CD8-positive, alpha-beta memory T cell (primary cell): ENCODE measurements at places on chromosomes 16 and 17.

DNA sequence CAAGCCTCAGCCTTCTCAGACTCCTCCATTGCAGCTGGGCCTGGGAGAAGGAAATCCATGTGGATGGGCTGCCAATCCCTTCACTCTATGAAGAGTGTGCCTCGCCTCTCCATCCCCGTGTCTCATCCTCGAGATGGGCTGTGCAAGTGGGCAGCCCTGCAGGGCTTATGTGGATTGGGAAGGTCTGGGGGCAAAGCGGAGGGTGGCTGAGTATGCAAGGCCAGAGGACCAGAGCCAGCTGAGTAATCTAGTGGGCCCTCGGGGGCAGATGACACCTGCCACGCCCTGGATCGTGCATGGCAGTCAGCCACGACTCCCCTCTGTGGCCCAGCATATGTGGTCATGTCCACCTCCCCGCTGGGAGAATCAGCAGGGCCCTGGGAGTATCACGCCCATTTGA is 78.9 kb downstream of the IRX5 start:
- DNase-seq = no peak

DNA sequence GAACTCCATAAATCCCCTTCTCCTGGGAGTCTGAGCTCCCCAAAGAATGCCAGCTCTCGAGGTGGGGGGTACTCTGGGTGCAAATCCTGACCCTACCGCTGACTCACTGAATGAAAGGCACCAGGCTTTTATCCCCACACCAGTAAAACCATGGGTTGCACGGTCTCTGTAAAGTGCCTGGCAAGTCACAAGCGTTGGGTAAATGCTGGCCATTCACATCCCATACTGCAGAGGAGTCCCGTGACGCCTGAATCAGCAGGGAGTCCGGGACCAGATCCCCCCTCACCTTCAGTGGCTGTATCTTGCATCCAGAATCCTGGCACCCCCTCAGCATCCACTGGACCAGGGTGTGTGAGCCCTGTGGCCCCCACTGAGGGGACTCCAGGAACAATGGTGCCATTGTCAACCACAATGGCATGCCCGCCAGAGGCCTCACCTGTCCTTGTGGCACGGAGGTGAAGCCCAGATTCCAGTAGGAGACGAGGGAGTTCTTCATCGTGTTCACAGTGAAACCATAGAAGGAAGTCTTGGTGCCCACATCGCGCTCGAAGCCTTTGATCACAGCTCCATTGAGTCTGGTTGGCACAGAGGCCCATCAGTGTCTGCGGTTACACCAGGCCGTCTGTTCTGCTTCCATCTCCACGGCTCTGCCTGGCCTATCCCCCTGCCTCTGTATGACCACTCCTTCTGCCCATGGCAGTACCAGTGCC is 13.3 kb downstream of the ST6GALNAC2 start:
- no peak for DNase-seq

DNA sequence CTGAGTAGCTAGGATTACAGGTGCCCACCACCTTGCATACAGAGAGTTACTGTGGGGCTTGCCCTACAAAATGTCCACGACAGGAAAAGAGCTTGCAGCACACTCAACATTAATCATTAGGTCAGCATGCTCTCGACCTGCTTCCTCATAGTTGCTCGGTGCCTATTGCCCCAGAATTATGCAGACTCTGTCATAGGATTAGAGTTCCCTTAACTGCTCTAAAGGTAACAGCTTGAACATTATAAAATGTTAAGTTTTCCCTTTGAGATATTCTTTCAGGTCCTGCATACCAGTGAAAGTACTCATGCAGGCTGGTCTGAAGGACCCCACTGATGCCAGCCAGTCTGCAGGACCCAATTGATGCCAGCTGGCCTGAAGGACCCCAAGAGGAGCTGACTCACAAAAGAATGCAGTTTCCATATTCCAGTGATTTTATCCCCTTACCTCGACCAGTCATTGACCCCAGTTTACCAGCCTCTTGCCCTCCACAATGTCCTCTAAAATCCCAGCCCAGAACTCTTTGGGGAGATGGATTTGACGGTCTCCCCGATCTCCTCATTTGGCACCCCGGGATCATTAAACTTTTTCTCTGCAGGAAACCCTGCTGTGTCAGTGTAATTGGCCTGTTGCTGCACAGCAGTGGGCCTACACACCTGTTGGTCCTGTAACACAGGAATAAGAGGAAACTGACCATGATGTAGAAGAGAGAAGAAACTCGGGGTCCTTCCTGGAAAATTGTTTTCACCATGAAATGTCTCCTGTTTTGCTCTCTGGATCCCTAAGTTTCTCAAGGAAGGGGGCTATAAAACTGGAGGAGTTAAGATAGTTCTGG is 10.6 kb downstream of the ICAM2 start:
- DNase-seq = no peak

- DNase-seq = no peak
Measured at GRCh38 chr16:9970244-9970643, 212.0 kb downstream of the GRIN2A start.

GRCh38 chr16:72409423-72409822 is 237.5 kb upstream of the PMFBP1 start:
- DNase-seq = no peak

DNA sequence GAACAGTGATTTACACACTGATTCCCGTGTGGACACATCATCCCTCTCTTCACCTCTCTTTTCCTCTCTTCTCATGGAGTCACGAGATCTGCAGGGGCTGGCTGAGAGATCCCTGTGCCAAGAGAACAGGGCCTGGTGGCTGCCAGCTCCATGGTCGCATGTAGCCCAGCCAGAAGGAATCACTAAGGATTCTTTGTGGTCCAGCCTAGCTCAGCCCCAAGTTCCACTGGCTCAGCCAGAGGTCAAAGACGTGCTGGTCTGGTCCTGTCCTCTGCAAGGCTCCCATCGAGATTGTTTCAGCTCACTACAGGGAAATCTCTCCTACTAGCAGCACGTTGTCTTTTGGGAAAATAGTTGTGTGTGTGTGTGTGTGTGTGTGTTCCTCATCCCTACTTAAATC is 66.4 kb downstream of the NDEL1 start:
- DNase-seq = no peak

- DNase-seq = no peak
Measured at GRCh38 chr17:57669671-57670529, 75.2 kb downstream of the CCDC182 start.

DNA sequence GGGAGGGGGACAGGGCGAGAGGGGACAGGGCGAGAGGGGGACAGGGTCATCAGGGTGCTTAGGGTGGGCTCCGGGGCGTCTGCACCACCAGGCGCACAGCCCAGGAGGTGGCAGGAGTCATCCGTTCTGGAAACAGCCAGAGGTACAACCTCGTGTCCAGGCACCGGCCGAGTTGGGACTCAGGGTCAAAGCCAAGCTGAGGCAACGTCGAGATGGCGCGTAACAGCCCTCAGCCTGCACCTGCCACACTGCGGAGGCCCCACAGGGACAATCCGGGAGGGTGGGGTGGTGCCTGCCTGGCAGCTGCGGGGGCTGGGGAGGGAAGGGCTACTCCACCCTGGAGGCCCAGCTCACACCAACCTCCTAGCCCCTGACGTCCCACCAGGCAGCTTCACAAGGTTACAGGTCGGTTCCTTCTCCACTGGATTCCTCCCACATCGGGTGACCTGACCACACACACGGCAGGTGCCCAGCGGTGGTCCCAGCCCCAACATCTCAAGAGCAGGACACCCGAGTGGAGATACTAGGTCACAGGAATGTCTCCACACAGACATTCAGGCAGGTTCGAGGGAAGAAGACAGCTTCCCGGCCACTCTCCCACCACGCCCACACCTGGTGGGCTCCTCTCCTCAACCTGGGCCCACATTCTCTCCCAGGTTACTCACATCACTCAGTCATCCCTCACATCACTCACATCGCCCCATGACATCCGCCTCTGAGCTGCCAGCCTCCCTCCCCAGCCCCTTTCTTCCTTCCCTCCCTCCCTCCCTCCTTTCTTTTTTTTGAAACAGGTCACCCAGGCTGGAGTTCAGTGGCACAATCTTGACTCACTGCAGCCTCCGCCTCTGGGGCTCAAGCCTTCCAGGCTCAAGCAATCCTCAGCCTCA is 47.3 kb downstream of the RPH3AL start:
- no peak for DNase-seq

DNA sequence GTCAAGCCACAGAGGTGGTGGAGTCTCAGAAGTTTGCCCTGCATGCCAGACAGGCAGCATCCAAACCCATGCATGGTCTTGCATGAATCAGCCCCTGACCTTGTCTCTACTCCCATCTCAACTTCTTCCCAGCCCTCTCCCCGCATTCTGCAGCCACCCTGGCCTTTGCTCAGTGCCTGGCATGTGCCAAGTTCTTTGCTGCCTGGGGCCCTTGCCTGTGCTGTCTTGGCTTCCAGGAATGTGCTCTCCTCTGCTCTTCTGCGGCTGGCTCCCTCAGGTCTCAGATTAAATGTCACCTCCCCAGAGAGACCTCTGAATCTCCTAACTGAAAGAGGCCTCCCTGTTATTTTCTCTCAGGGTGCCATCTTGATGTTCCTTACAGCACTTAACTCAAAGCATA is 17.6 kb downstream of the DRC3 start:
- no peak for DNase-seq

DNA sequence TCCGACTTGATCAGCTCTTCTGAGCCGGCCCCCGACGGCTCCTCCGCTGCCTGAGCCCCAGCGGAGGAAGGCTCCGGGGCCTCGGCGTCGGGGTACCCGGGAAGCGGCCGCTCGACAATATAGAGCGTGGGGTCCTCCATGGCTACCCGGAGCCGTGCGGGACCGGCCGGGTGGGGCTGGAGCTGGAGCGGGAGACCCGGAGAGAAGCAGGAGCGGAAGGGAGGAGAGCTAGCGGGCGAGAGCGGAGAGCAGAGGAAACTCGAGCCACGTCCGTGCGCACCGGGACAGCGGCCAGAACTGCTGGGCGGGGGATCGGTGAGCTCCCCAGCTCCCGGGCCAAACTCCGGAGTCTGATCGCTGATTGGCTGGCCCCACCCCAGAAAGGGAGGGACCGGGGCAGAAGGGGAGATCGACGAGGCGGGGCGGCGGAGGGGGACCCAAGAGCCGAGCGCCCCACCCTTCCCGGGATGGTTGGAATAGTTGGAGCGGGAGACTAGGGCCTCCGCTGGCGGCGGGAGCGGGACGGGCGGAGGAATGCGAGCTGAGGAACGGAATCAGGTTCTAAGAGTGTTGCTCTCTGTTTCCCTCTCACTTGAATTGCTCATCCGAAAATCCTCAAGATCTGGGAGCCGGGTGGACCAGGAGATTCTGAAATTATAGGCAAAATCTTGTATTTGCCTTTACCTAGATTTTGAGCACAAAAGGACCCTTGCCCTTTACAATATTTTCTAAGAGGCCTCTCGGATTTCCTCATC is at the start of gene CAVIN1:
TSS of gene CAVIN1 (minus strand) at position 299 of the 755 bp plus-strand sequence. CDS start at position 140, 159 bp downstream.
- no peak for DNase-seq

DNA sequence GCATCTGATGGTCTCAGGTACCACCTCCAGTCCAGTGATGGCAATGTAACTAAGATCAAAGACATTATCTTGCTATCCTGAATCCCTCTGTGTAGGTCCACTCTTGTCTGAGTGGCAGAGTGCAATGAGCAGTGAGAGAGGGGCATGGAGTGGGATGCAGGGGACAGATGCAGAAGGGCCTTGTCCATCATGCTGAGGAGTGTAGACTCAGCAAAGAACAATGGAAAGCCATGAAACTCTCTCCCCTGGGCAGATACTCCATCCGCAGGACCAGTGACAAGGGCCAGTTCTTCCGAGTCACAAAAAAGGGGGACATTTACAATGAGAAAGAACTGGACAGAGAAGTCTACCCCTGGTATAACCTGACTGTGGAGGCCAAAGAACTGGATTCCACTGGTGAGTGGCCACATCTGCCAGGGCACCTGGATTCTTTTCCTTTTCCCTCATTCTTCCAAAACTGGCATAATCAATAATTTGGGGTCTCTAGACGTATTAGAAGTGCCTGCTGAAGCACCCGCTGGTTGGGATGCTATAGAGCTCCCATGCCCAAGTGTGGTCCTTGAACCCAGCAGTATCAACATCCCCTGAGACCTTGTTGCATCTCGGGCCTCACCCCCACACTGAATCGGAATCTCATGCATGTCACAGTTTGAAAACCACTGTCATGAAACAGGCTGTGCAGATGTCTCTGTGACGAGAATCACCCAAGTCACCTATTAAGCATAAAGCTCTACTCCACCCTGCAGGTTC is 29.5 kb downstream of the CDH5 start:
- DNase-seq = no peak

DNA sequence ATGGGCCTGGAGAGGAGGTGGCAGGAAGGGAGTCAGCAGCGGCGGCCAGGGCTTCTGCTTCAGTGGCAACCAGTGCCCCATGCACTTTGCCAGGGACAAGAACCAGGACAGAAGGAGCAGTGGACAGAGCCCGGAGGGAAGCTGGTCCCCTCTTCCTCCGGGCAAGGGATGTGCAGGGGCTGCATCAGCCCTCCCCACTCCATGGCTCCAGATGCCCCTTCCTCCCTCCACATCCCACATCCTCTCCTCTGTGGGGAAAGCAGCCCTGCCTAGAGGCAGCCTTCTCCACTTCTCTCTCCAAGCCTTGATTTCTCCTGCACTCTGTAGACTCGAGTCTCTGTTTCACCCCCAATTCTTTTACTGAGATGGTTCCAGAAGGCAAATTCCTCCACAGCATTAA is 50.4 kb downstream of the AIPL1 start:
- DNase-seq = no peak

GRCh38 chr16:11493531-11493929 is 93.2 kb downstream of the LITAF start:
- no peak for DNase-seq

- DNase-seq = peak; percentile 87
Measured at GRCh38 chr16:31179747-31180459, at the start of gene FUS. TSS of gene FUS (plus strand) at chr16:31180139. CDS start at chr16:31180215, 76 bp downstream.

DNA sequence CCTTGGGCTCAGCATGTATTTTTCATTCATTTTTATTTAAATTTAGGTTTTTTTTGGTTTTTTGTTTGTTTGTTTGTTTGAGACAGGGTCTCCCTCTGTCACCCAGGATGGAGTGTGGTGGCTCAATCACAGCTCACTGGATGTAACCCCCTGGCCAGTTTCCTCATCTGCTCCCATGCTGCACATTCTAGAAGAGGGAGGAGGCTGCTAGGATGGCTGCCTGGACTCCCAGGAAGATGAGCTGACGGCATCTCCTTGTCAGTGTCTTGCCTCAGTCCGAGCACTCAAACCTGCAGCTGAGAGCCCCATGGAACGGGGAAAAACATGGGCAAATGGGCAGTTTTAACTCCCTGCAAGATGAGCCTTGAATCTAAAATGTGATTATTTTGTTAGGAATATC is 7.5 kb downstream of the MEAK7 start:
- no peak for DNase-seq

GRCh38 chr16:85146922-85147651 is 34.8 kb upstream of the CIBAR2 start:
- no peak for DNase-seq

- DNase-seq = no peak
Measured at GRCh38 chr17:33241390-33241789, 51.7 kb downstream of the ASIC2 start.

DNA sequence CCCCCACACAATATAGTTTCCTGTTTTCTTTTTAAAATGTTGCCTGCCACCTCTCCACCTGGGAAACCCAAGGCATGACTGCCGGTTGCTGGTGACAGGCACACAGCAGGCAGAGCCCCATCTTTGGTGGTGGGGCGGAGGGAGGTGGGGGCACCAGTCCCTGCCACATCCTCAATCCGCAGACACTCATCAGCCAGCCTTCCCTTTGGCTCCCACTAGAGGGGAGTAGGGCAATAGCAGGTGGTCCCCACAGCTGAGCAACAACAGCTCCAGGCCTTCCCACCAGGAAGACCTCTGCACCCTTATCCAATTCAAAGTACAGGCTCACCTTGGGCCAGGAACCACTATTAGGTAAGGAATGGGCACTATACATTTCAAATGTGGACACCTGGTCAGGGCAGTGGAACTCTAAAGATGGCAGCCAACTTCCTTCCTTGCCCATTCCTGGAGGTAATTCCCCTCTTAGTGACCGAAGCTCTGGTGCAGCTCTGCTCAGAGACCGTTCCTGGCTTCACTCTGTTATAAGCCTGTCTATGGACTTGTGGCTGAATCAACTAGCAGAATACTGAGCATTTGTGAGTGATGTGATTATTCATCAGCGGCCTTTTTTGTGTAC is 13.9 kb downstream of the RECQL5 start:
- peak; percentile 36 for DNase-seq
